ENCODE measurements at places on chromosomes 12 and 14. TPM values are rescaled to one million over a fixed set of nuclear protein-coding genes. Genes with fewer than 3 reads are reported as not detected.

HCAR2 gene
- not detected for total RNA-seq

DNA sequence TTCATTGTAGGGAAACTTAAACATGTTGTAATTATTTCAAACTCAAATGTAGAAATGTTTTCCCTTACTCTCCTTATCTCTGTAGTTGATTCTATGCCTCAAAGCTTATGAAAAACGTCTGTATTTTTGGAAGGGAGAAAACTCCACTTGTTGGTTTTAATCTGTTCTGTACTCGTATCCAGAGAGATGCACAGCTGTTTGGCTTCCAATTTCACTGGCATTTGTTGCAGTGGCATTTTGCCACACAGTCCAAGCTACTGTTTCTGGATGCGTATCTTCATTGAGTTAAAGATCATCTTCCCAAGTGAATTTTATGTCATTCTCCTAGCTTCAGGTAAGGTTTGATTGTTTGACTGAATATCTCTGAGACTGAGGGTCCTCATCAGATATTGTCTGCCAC, 481.4 kb downstream of the TRHDE start:
- no peak for DNase-seq

DNA sequence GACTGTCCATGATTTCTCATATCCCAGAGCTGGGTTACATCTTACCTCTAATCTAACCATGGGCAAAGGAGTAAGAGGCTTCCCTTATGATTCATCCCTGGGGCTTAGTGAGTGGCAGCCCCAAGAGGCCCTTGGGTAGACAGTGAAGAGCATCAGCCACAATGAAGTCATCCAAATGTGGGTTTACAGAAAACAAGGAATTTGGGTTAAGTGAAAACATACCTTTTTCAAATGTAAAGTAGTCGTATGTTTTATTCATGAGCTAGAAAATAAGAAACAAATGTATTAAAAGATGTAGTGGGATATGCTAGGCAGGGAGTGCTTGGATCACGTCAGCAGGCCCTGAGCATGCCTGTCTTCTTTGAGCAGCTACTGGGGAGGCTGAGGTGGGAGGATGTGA, 54.0 kb upstream of the ELK3 start:
- DNase-seq = peak; percentile 83

GRCh38 chr14:79421811-79422210, 789.5 kb downstream of the DIO2 start:
- DNase-seq = no peak

DNA sequence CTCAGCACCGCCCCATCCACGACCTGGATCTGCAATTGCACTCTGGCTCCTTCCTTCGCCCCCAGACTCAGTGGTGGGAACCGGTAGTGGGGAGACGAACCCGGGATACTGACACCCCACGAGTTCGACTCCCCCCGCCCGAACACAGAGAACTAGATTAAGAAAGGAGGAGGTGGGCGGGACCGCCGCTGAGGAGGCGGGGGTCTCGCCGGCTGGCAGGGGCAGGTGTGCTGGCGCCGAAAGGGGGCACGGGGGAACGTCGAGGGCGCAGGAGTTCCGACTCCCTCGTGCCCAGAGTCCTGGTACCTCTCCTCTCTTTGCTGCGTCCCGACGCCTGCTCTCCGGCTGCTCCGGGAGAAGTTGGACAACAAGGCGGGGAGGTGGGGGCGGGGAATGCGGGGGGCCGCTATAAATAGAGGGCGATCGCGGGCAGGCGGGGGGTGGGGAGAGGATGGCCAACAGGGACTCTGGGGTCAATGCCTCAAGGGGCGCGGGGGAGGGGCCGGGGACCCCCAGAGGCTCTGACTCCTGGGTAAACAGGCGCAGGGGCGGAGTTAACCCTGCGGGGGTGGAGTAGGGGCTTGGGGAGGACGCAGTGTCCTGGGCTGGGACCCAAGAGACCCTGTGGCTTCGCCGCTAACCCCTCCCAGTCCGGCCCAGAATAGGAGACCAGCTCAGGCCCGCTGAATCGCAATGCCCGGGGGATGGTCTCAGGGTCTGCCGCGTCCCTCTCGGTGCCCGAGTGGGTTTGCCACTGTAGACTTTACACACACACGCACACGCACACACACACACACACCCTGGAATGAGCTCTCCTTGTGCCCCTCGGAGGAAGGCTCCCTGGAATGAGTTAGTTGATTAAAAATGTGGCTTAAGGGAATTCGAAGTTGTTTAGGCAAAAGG, 761 bp upstream of the NDRG2 start:
- no peak for DNase-seq

Data from RPMI7951 (cell line).